ENCODE measurements at places on chromosomes 2 and 18. TPM values are rescaled to one million over a fixed set of nuclear protein-coding genes. Genes with fewer than 3 reads are reported as not detected.

Gene C2orf78
- polyA plus RNA-seq = not detected

Gene PARD6G
- polyA plus RNA-seq = 4.9 TPM

Gene DIPK1C
- not detected for polyA plus RNA-seq

Gene MYCN
- 1.1 TPM for polyA plus RNA-seq

DNA sequence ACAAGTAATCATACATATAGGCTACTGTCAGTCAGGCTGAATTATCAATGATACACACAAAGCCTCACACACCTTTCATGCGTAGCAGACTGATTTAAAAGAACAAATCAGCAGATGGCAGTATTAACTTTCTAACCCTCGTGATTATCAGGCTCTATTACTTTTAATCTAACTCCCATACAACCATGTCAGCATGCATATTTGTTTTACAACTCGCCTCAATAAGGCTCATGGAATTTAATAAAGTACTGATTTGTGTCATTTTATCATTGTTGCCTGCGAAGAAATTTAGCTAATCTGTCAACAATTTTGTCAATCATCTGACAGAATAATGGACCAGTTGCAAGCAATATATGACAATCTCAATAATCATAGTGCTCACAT, 82.8 kb downstream of the SLC25A12 start:
- no peak overlapping the region for H3K27ac ChIP-seq
- no peaks in the 10 kb centered on the region for H3K4me1 ChIP-seq
- no peaks in the 10 kb centered on the region for H3K36me3 ChIP-seq
- peak; percentile 47 for DNase-seq
- no peak overlapping the region for H3K4me3 ChIP-seq
- H3K27me3 ChIP-seq = no peaks in the 10 kb centered on the region

DNA sequence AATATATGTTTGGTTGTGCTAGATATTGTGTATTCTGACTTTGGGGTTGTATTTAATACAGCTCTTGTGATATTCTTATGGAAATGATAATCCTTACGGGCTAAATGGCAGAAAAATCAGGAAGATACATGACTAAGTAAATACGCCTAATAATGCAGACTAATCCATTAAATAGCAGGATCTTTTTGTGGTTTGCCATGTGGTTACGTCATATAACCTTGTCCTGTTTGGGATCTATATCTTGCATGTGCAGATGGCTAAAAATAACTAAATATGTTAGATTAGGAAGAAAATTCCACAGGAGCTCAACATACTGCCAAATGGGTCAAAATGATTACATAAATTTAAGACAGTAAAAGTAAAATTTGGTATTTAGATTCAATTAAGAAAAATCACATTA, 83.0 kb downstream of the NEB start:
- H3K4me1 ChIP-seq = no peaks in the 10 kb centered on the region
- no peak for DNase-seq
- H3K4me3 ChIP-seq = no peak overlapping the region
- H3K36me3 ChIP-seq = no peaks in the 10 kb centered on the region
- H3K27ac ChIP-seq = no peak overlapping the region

GRCh38 chr2:21042958-21043743, 722 bp downstream of the APOB start:
- no peaks in the 10 kb centered on the region for H3K27me3 ChIP-seq
- H3K4me3 ChIP-seq = peak overlapping the region; percentile 64
- DNase-seq = peak; percentile 69
- peaks cover 34% of the 10 kb centered on the region for H3K36me3 ChIP-seq
- peaks cover 2% of the 10 kb centered on the region for H3K4me1 ChIP-seq

All from small intestine (tissue), 16 donors.